ENCODE measurements at places on chromosomes 12 and 14. TPM values are rescaled to one million over a fixed set of nuclear protein-coding genes. Genes with fewer than 3 reads are reported as not detected.

Gene PHLDA1
- polyA plus RNA-seq: 40.1 TPM

Gene PMCH
- 0.91 TPM for polyA plus RNA-seq

Gene TTC7B
- polyA plus RNA-seq: 46.4 TPM

Gene INTS13
- 40.2 TPM for polyA plus RNA-seq

Gene SDR9C7
- 0.32 TPM for polyA plus RNA-seq

Gene CBX5
- 169 TPM for polyA plus RNA-seq

Gene IL26
- not detected for polyA plus RNA-seq

Gene CIDEB
- 24.8 TPM for polyA plus RNA-seq

Gene NRIP2
- polyA plus RNA-seq: 29.7 TPM

Gene SMARCC2
- 160 TPM for polyA plus RNA-seq

Gene DHRS1
- 48.9 TPM for polyA plus RNA-seq

Gene OR4E2
- 0.05 TPM for polyA plus RNA-seq

Gene ACACB
- polyA plus RNA-seq: 28.2 TPM

Gene DCN
- polyA plus RNA-seq: 366 TPM

Gene MGP
- polyA plus RNA-seq: 33.9 TPM

Gene PLA2G1B
- 0.27 TPM for polyA plus RNA-seq

Gene LRP1-AS
- not detected for polyA plus RNA-seq

Gene EPYC
- not detected for polyA plus RNA-seq

Gene IRAK3
- polyA plus RNA-seq: 4.7 TPM

Gene CLEC2A
- not detected for polyA plus RNA-seq

Gene APOF
- polyA plus RNA-seq: 0.08 TPM

Gene NFE2
- polyA plus RNA-seq: 1.5 TPM

Gene POP5
- polyA plus RNA-seq: 65.0 TPM

Gene ZBTB42
- 3.1 TPM for polyA plus RNA-seq

Gene B4GALNT1
- polyA plus RNA-seq: 0.80 TPM

Gene PLCZ1
- polyA plus RNA-seq: 1.3 TPM

Gene CD163
- polyA plus RNA-seq: 9.5 TPM

Gene TSHR
- 0.88 TPM for polyA plus RNA-seq

Gene NGB
- polyA plus RNA-seq: not detected

Gene CLEC4C
- 0.23 TPM for polyA plus RNA-seq

Gene BAG5
- 35.7 TPM for polyA plus RNA-seq

Gene LGMN
- polyA plus RNA-seq: 124 TPM

Gene NOC4L
- 11.9 TPM for polyA plus RNA-seq

Gene KRT85
- polyA plus RNA-seq: not detected

Gene ADSS1
- polyA plus RNA-seq: 16.0 TPM
